ENCODE measurements at places on chromosomes 7 and 10.

DNA sequence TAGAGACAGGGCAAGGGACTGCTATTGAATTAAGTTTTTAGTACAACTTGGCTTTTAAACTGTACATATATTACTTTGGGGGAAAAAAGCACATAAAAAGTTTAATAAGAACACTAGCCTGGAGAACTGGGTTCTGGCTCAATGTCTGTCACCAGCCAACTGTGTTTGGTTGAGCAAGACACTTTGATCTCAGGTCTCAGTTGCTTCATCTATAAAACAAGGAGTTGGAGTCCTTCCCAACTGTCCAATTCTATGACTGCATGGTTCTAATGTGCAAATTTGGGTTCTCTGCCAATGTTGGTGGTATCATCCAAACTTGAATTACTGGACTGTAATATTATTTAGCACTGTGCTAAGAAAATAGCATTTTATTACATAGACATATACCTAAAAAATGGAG lies 50.3 kb downstream of the ATXN7L1 start:
- DNase-seq: no peak

DNA sequence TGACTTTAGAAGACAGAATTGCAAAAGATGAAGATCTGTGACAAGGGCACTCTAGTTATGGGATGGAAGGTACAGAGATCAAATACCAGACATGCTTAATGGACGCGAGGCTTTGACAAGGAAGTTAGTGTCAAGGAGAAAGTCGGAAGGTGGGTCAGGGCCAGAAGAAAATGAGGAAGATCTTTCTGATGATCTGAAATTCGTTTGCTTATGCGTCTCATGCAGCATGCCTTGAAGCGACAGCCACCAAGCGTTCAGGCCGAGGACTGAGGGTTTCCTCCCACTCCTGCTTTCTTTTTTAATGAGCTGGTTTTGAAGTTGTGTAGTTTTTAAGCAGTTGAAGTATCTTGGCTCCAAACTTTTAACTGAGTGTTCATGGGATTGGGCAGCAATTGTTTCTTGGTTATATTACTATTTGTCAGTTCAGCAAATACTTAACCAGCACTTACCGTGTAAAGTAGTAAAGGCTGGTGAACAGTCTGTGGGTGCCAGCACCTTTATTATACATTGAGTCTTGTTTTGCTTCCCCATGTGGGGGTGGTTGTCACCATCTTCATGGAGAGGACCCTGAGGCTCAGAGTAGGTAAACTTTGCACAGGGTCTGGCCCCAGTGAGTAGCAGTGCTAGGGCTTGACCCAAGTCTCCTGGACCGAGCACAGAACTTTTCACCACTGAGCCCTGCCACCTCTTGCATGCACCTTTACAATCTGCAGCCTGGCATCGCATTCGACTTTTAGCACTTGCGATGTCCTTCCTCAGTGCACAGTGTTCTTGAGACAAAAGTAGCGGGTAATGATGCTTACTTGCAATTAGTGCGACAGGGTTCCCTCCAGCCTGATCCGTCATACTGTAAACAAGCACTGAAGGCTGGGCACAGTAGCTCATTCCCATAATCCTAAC lies 14.3 kb upstream of the BHLHA15 start:
- no peak for DNase-seq

GRCh38 chr10:13809427-13809826 lies 222.7 kb downstream of the PRPF18 start:
- no peak for DNase-seq

- no peak for DNase-seq
Observed at GRCh38 chr7:51255036-51255435, 61.6 kb downstream of the COBL start.

- DNase-seq: no peak
Observed at GRCh38 chr10:30765022-30765615, 135.6 kb upstream of the LYZL2 start.

- DNase-seq: no peak
Observed at GRCh38 chr7:135320268-135320667, 86.6 kb downstream of the STRA8 start.

DNA sequence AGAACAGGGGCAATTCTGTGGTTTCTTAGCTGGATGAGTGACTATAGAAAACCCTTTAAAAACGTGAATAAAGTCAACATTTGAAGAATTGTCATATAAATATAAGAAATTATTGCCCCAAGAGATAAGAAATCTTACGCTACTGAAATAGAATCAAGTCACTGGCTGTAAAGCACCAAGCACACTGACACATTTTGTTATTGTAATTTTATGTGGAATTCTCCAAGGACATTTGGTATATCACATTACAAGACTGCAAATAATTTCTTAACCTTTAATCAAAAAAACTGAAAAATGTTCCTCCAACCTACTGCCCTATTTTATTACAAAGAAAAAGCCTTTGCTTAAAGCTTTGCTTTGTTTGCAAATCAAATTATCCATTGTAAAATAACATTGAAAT lies 383.3 kb downstream of the IPMK start:
- DNase-seq: no peak

DNA sequence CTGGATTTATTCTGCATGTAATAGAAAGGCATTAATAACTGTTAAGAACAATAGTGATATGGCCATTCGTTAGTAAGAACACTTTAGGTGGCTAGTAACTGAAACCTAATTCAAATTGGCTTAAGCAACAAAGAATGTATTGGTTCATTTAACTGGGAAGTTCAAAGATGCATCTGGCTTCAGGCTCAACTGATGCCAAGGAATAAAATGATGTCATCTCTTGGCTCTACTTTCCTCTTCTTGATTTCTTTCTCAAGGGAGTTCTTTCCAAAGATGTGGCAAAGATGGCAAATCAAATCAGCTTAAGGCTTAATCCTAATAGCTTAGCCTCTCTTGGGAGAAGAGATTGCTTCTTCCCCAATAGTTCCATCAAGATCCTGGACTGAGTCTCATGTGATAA lies 51.6 kb downstream of the PIK3CG start:
- no peak for DNase-seq

DNA sequence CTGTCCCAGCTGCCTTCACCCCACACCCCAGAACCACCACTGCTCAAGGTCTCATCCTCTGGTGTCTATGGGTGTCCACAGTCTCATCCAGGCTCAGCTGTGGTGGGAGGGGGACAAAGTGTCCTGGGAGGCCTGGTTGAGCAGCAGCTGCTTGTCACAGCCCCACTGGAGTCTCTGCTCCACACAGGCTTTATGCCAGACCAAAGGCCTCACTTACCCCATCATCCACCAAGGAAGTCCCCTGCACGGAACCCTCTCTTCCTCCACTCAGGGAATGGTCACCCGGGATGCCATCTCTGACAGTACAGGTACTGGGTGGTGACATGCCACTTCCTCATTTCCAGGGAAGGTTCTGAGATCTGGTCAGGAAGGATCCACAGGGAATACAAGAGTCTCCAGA lies 925.4 kb upstream of the ZNF722 start:
- DNase-seq: no peak

- no peak for DNase-seq
Observed at GRCh38 chr10:78937800-78938694, 130.7 kb upstream of the ZMIZ1 start.

DNA sequence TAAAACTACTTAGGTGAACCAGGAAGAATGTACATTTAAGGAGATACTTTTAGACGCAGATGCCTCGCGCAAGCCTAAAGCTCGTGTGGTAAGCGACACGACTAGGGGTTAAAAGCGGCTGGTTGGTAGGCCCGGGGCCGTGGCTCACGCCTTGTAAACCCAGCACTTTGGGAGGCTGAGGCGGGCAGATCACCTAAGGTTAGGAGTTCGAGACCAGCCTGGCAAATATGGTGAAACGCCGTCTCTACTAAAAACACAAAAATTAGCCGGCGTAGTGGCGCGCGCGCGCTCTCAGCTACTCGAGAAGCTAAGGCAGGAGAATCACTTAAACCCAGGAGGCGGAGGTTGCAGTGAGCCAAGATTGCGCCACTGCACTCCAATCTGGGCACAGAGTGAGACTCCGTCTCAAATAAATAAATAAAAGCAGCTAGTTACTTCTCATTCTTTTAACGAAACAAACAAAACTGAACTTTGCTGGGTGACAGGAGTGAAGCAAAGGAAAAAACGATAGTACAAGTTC lies 879 bp downstream of the NUDT5 start:
- no peak for DNase-seq

GRCh38 chr7:22563621-22564241 lies 63.7 kb upstream of the STEAP1B start:
- no peak for DNase-seq

DNA sequence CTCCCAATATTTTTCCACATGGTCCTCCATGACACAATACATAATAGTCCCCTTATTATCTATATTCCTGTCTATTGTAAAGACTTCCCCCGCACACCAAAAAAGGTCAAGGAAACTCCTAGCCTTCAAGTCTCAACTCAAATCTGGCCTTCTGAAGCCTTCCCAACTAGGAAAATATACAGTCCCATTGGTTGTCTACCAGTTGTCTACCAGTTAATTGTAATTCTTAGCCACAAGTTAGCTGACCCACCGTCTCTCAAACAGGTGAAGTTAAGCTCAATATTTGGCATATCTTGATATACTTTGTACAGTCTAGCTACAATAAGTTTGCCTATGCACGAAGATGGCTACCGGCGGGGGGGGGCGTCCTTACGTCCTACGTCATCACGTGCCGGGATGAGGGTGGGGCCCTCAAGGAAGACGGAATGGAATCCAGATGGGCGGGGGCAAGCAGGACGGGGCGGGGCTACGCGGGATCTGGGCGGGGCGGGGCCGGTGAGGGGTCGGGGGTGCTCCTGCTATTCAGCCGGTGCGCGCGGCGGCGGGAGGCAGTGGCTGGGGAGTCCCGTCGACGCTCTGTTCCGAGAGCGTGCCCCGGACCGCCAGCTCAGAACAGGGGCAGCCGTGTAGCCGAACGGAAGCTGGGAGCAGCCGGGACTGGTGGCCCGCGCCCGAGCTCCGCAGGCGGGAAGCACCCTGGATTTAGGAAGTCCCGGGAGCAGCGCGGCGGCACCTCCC lies at the start of gene AHR:
TSS of gene AHR (plus strand) at position 551 of the 738 bp plus-strand sequence. CDS start 613 bp downstream, outside the sequence.
- DNase-seq: peak; percentile 82

DNA sequence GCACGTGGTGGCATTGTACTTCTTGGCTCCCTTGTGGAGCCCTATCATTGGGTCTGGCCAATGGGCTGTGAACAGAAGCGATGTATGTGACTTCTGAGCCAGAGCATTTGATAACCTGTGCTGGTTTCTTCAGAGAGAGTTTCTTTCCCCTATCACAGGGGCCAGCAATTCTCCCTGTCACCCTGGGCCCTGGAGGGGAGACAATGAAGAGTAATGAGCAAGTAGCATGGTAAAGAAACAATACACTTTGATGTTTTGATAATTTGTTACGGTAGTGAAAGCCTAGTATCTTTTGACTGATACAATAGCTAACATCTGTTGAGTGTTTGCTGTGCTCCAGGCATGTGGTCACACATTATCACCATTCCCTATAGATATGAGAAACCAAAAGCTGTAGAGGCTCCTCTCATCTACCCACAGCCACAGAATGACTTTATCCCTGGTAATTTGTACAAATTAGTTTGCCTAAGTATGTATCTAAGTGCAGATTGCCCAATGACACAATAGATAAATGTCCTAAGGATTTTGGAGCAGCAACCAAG lies 113.4 kb upstream of the SVIL start:
- DNase-seq: no peak

GRCh38 chr7:40526951-40527715 lies 392.3 kb downstream of the SUGCT start:
- no peak for DNase-seq

GRCh38 chr10:92122941-92123450 lies 167.9 kb downstream of the CPEB3 start:
- no peak for DNase-seq

- DNase-seq: no peak
Observed at GRCh38 chr7:41189866-41190265, 513.0 kb downstream of the INHBA start.

GRCh38 chr7:114402876-114403635 lies 11.6 kb upstream of the FOXP2 start:
- DNase-seq: no peak

Data from activated naive CD4-positive, alpha-beta T cell (primary cell).